ENCODE measurements at places on chromosomes 2 and 18.

DNA sequence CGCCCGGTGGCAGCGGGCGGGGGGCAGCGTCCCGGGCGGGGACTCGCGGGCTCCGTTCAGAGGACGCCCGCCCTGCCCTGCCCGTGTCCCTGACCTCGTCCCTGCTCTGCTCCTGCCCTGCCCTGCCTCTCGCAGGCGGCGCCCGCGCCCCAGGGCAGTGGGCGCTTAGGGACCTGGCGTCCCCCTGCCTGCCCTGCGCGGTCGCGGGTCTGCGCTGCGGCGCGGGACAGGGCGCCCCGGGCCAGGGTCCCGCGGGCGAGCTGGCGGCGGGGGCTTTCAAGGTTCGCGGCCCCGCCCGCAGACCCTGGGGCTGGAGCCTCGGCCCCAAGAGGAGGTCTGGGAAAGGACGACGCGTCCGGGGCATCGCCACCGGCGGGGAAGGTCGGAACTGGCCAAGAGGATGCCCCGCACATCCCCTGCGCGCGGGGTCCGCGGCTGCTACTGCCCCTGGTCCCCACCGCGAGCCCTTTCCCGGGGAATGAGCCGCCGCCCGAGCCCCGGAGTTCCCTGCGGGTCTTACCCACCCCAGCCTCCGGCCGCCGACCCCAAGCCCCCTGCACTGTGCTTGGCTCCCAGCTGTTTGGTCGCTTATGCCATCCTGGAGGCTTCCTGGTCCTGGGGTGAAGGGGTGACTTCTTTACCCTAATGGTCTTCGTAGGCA lies 679 bp downstream of the RNF144A start:
- DNase-seq = peak; percentile 76

DNA sequence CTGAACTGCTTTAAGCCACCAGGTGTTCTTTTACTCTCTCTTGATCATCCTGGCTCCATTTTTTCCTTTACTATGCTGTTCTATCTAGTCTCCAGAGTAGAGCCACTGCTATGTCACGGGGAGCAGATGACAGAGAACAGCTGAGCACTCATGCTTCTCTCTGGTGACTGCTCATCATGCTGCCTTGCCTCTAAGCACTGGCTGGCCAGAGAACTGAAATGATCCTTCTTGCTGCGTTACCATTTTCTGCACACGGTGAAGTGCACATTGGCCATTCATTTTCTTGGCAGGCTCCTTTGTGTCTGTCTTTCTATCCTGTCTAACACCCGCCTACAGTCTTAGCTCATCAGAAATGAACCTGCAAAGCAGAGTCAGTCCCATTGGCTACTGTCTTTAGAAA lies 86.0 kb downstream of the KCTD1 start:
- DNase-seq = no peak

DNA sequence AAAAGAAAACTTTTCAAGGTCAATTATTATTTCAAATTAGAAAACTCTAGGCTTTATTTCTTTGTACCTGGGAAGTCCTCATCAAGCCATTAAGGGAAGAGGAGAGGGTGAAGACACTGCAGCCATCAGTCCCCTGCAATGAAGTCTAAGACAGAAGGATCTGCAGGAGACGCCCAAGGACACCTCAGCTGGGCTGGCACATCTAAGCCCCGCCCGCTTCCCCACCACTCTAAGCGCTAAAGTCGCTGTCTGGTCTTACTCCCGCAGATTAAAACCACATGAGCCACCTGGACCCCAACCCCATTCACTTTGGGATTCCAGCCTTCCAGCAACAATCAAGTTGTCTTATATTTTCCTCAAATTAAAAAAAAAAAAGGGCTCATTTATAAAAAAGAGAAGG lies 104.4 kb downstream of the AFF3 start:
- no peak for DNase-seq

DNA sequence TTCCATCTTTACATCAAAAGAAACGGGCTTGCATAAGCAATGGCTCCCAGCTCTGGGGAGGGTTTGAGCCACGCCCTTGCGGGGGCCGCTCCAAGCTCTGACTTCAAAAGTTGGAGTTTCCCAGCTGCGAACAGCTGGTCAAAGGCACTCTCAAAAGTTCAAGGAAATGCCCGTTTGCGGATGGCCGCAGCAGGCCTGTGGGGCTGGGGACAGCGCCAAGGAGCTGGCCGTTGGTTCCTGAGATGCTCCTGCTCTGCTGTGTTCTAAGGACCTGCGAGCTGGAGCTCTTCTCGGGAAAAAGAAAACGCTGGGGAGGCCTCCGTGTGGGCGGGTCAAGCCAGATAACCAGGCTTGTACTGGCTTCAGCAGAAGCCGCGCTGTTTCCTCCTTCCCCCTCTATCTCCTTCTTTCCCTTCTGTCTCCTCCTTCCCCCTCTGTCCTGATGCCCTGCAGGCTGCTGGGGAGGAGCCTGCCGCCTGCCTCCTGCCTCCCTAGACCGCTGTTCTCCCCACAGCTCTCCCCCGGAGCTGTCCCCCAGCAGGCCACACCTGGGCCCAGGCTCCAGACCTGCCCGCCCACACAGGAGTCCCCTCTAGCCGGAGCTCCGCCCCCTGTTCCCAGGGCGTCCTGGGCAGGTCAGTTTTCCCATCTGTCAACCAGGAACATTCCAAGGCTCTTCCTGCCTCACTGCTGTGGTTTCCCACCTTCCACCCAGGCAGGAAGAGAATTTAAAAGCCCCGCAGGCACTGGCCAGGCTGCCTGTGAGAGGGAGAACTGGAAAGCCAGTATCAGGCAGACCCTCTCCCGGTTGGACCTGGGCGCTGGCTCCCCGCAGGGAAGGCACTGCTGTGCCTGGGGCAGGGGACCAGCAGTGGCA lies 14.1 kb downstream of the KLF11 start:
- no peak for DNase-seq

- DNase-seq = no peak
These were observed 83.9 kb downstream of the FAM228A start for GRCh38 chr2:24258718-24259117.

DNA sequence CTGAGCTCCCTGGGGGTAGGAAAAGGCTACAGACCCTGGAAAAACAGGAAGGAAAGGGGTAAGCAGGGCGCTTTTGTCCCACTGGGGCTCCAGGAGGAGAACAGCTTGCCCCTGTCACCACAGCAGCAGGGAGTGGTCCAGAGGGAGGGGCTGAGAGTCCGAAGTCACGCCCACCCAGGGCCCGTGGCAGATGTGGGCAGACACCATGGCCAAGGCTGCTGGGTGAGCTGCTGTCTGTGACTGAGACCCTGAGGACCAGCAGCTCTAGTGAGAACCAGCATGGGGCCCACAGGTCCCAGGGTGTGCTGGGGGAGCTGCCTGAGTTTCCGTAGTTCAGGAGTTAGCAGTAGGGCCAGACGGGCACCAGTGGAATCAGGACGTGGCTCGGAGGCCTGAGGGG lies 162.0 kb downstream of the SPP2 start:
- no peak for DNase-seq

GRCh38 chr2:30298302-30298701 lies 67.0 kb downstream of the LBH start:
- DNase-seq = no peak

GRCh38 chr18:52582516-52582915 lies 242.5 kb downstream of the DCC start:
- no peak for DNase-seq

- peak; percentile 86 for DNase-seq
These were observed 18.0 kb downstream of the MAL start for GRCh38 chr2:95043300-95044093.

DNA sequence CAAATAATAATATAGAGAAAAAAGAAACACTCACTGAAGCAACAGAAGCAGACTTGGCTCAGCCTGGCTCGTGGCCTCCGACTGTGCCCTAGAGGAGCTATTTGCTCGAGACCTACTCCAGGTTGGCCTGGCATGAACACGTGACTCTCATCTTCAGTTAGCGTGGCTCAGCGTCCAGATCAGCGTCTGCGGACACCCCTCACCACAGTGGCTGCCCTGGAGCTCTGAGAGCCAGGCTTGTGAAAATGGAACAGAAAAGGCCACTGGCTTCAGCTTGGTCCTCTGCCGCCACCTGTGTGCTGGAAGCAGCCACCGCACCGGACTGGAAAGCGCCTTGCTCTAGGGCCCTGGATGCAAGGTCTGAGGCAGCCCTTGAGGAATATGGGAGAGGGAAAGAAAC lies 1184.0 kb upstream of the GYPC start:
- DNase-seq = no peak

DNA sequence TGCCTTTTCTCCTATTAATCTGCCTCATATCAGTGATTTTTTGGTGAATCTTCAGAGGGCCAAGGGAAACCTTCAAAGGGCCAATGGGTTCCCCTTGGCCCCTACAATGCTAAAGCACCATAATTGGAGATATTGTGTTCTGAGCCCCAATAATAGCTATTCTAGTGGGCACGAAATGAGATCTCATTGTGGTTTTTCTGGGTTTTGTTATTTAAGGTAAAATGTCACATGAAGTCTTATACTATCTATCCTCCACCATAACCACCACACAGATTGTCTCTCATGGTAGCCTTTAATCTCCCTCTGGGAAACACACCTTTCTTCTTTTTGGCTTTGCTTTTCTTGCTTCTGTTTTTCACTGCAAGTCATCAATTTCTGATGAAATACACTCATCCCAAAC lies 152.8 kb downstream of the B3GNT2 start:
- DNase-seq = no peak

DNA sequence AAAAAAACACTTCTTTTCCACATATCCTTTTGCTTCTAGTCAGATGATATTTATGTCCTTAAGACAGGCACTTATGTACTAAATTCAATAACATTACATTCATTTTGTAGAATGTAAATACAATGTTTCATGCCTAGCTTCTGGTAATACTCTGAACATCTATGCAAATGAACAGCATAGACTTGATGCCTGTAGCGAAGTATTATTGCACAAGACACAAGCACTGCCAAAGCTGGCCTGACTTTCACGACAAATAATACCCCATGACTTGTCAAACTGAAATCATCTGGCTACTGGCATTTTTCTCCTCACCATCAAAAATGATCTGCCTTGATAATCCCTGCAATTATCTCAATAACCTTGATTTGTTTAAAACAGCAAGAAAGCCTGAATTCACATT lies 101.3 kb downstream of the L3MBTL4 start:
- DNase-seq = no peak

DNA sequence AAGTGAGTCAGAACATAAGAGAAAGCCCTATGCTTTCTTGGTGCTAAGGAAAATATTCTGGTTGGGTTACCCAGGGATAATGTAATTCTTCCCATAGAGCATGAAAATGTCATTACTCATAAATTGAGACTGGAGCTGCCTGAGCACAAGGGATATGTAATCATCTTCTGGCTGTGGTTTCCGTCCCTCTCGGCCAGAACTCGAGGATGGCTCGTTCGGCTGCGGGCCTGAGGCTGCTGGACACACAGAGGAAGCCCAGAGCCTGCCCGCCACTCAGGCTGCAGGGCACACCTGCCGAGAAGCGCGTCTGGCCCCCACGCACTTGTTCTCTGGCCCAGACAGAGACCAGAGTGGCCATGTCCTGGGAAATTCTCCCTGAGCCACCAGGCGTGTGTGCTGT lies 104.9 kb downstream of the ASAP2 start:
- DNase-seq = no peak

DNA sequence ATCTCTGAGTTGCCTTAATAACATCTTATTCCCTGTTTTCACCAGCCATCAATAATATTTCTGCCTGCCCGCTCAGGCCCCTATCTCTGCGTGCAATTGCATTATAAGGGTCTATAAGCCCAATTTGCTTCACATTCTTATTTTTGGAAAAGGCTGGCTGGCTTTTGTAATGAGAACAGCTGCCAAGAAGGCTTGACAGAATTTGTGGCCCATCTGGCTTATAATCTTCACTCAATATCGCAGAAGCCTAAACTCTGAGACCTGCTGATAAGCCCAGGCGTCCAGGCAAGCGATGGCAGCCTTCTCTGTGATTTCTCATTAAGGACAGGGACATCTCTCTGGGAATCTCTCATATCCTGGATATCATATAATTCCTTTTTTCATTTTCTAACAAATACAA lies 1618.6 kb upstream of the CELF4 start:
- DNase-seq = no peak

GRCh38 chr18:2102022-2102421 lies 469.3 kb downstream of the METTL4 start:
- DNase-seq = no peak

- DNase-seq = no peak
These were observed 148.6 kb downstream of the B3GNT2 start for GRCh38 chr2:62344472-62344871.

DNA sequence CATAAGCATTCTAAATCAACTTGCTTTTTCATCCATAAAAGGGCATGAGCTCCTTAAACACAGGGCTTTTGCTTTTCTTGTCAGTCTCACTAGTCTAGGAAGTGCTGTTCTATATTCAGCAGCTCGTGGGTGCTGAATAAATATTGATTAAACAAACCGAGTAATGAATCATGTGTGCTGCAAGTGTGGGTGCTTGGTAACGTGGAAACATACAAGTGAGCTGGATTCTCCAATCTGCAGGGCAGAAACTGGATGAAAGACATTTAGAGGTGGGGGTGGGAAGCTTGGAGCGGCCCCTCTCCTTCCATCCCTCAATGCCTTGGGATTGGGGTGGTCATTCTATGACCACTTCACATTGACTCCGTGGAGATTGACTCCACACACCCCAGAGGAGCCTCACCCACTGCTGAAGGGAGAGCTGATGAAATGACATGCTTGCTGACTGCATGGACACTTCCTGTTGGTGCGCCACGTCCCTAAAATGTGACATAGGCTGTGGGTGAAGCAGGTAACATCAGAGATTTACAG lies 114.6 kb downstream of the DOCK10 start:
- DNase-seq = no peak

DNA sequence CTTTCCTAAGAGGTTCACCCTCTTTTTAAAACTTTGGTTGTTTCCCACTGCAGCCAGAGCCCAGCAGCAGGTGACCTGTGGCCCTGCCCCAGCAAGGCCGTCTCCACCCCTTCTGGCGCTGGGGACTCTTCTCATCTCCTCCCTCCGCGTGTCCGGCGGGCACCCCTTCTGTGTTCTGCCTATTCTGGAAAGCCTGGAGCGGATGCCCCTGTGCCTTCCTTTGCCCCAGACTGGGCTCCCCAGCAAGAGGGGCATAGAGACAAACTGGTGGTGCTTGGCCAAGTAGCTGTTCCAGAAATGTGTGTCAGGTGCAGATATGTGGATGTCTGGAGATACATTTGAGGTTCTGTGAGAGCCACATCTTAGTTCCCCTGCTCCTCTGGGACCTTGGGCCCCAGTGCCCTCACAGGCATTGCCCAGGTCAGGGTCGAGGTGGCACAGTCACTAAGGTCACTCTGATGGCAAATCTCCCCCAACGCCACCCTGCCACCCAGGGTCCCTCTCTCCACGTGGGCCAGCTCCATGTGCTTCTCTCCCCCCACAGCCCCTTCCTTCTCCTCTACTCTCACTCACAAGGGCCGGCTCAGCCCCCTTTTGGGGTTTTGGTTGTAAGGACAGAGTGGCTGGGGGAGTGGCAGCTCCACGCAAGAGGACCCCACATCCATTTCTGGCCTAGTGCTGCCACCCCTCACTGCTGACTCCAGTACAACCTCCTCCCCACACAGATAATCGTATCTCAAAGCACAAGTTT lies 35.5 kb upstream of the TAF1B start:
- DNase-seq = no peak

DNA sequence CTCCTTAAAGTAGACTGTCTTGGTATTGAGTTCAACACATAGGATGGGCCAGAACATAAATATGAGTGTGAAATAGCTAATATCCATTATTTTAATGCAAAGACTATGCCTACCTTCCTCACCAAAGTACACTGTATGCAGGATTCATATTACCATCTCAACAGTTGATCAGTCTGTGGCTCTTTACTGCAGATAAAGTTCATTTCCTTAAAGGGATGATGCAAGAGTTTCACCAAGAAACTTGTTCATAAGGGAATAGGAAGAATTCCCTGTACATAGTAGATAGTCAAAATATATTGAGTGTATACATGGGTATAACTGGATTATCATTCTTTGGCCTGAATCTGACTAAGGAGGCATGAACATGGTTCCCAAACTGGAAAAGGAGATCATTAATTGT lies 35.0 kb downstream of the MARS2 start:
- DNase-seq = no peak
